ENCODE measurements at places on chromosomes 7 and 10.

GRCh38 chr7:37129035-37129425, 319.6 kb downstream of the ELMO1 start:
- DNase-seq: no peak

- no peak for DNase-seq
These were observed 126.4 kb downstream of the RNLS start for GRCh38 chr10:88456730-88457129.

- no peak for DNase-seq
These were observed 170.9 kb upstream of the RHEB start for GRCh38 chr7:151690606-151691005.

GRCh38 chr10:88404133-88404532, 179.0 kb downstream of the RNLS start:
- no peak for DNase-seq

DNA sequence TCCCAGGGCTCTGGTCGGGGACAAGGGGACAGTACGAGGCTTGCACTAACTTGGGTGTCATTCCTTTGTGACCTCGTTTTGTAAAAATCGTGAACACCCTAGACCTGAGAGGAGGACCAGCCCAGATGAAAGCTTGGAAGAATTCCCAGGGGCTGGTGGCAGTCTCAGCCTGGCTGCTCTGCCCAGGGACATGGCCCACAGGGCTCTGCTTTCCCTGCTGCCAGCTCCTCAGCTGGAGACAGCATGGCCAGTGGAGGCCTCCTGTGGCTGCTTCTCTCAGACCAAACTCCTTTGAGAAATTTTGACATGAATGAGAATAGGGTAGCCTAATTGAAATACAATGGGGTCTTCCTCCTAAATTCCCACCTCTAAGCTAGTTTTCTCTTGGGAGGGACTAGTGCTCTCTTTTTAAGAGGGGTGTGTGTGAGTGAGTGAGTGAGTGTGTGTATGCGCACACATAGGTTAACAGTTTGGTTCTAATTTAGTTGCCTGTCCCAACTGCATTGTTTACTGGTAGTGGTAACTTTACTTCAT, 140.3 kb upstream of the EFCAB10 start:
- DNase-seq: no peak

DNA sequence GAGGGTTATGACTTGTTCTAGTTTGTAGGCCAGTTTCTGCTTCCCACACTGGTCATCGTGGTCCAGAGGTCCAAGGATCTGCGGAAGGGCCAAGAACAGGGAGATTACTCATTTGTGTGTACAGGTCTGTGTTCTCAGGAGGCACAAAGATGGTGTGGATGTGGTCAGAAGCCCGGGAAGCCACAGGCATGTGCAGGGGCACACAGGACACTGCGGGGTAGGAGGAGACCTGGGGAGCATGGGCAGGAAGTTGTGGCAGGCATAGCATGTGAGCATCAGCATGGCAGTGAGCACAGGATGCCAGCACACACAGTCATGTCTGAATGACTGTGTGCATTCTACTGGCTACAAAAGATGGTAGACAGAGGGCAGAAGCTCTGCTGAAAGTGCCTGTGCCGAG, 445.8 kb downstream of the PLXNA4 start:
- DNase-seq: no peak

DNA sequence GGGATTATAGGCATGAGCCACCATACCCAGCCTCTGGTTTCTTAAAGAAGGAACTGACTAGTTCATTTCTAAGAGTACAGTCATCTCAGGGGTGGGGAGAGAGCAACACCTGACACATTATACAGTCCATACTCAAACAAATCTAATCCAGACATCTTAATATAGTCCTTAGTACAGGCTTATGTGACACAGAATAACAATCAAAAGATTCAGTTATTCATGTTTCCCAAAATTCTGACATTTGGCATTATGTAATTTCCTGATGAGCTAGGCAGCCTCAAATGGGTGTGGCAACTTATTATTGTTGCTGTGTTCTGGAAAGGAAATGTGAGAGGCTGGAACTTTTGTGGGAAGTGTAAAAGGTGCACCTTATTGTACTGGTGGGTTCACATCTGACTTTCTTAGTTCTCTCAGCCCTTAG, 116.3 kb downstream of the WDFY4 start:
- no peak for DNase-seq

DNA sequence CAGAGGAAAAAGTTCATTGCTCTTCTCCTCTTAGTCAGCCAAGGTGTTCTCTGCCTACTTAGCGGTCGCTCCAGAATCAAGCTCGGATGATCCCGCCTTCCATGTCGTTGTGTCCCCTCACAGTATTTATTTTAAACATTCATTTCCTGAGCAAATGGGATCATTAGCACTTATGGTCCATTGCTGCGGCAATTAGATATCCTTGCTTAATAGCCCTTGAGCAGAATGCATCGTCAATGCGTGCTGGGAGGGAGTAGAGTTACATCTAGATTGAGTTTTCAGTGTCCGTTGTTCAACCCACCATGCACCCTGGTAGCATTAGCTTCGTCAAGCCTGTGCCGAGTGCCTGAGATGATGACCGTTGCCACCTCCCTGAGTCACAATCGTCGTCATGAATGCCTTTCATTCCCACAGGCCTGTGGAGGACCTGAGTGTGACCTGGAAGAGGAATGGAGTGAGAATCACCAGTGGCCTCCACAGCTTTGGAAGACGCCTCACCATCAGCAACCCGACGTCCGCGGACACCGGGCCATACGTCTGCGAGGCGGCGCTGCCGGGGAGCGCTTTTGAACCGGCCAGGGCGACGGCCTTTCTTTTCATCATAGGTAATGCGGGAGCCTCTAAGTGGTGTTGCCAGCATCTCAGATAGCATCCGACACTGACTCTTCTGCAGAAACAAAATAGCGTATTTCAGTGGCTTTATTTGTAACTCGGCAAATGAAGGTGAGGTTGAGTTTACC, 650.4 kb downstream of the SDK1 start:
- DNase-seq: no peak

DNA sequence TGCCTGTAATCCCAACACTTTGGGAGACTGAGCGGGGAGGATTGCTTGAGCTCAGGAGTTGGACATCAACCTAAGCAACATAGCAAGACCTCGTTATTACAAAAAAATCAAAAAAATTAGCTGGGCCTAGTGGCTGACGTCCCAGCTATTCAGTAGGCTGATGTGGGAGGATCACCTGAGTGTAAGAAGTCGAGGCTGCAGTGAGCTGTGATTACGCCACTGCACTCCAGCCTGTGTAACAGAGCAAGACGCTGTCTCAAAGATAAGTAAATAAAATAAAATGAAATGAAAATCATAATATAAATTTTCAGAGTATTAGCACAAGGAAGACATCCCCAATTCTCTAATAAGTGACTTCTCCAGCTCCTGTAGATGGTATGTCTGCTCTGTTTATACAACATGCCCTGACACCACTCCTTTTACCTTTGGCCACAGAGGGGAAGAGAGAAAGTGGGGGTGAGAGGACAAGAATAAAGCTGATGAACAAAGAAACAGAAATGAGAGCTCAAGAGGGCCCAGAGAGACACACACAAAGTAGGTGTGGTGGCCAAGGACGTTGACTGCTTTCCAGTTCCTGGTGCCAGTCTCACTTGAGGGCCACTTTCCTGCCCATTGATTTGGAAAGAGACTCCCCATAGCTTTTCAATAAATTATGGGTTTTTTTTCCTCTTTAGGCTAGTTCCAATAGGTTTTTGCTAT, 62.9 kb downstream of the PTTG1IP2 start:
- no peak for DNase-seq

DNA sequence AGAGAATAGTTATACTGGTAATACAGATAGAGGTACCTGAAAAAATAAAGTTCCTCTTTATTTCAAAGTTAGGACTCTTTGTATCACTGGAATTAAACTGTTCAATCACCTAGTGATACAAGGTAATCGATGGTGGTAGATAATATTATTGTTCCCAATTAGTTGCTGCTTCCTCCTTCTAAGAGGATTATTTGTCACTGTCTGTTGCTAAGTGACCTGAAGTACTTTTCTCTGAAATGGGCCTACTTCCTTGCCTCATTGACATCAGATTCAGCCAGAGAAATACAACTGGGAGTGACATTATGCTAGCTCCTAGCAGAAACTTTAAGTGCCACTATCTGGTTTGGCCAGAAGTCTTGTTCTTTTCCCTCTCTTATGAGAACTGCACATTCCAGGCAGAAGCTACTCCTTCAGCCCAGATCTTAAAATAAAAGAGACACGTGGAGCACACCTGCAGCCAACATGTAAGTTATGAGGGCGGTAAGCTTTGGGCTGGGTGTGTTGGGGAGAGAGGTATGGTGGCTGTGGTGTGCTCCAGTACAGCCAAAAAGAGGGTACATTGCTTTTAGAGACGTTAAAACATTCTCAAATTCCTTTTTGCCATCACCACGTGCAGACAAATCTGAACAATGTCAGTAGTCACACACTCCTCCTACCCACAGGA, 54.8 kb downstream of the MINDY3 start:
- no peak for DNase-seq

DNA sequence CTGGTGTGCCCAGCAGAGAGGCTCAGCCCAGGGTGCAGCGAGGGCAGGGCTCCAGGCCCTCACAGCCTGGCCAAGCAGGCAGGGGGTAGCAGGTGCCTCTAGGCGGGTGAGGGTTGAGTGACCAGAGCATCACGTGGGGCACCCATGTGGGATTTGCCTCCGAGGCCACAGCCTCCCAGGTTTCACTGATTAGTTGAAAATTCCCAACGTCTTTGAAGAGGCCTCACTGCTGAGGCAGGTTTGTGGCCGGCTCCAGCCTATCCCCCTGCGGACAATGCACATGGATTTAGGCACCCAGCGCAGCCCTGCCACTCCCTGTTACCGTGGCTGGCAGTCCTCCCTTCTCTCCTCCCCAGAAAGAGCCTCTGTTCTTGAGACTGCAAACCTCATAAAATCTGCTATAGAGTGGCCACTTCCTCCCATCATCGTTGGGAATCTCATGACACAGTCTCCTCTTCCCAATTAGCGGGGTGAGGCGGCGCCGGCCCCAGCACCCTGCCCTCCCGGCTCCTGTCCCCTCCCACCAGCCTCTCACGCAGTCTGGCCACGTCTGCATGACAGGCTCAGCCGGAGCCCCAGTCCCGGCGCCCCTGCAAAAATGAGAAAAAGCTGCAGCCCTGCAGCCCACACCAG, 10.8 kb downstream of the MYL10 start:
- no peak for DNase-seq

DNA sequence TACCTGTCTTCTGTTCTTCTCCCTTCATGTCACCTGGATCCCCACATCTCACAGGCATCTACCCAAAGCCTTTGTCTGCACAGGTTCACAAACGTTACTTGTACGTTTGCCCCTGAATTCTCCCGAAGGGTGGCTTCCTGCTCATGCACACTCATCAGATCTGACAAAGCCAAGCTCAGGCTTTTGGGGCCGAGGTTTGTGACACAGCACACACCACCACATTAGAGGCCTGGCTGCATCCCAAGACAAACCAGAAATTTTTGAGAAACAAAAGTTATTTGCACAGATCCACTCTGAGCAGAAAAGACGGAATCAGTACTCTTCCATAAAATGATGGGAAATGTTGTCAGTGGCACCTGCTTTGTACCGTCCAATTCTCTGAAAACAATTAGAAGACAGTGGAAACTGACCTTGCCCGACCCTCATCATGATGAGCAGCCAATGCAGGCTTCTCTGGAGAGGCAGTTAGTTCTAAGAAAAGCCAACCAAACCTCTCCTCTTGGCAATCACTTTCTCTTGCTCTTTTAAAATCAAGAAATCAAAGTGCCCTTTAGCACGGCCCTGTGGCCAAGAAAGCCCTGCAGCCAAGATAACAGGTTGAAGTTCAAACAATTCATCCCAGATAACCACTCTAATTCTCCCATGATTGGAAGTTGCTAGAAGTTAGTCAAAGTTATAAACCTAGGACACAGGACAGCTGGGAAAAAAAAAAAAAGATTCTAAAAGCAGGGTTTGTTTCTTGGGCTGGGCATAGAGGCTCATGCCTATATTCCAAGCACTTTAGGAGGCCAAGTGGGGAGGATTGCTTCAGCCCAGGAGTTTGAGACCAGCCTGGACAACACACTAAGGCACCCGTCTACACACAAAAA, 13.6 kb upstream of the SVIL start:
- peak; percentile 22 for DNase-seq

GRCh38 chr7:73718905-73719805, at the start of gene STX1A:
Gene STX1A (minus strand): TSS chr7:73719669. CDS start chr7:73719631, 38 bp downstream.
- peak; percentile 65 for DNase-seq

DNA sequence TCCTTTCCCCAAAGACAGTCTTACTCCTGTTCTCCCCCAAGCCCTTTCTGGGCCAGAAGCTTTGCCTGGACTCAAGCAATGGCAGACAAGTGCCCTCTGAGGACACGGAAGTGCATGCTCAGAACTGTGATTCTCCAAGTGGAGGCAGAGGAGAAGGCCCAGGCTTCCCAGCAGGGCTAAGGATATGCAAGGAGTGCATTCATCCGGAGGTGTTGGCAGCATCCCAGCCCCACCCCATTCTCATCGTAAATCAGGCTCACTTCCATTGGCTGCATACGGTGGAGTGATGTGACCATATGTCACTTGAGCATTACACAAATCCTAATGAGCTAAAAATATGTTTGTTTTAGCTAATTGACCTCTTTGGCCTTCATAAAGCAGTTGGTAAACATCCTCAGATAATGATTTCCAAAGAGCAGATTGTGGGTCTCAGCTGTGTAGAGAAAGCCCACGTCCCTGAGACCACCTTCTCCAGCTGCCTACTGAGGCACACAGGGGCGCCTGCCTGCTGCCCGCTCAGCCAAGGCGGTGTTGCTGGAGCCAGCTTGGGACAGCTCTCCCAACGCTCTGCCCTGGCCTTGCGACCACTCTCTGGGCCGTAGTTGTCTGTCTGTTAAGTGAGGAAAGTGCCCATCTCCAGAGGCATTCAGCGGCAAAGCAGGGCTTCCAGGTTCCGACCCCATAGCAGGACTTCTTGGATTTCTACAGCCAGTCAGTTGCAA, 1.4 kb upstream of the RBP3 start:
- DNase-seq: no peak

- no peak for DNase-seq
These were observed 174.5 kb upstream of the HDAC9 start for GRCh38 chr7:18320971-18321567.

GRCh38 chr10:126198681-126199080, 189.6 kb downstream of the ADAM12 start:
- no peak for DNase-seq

DNA sequence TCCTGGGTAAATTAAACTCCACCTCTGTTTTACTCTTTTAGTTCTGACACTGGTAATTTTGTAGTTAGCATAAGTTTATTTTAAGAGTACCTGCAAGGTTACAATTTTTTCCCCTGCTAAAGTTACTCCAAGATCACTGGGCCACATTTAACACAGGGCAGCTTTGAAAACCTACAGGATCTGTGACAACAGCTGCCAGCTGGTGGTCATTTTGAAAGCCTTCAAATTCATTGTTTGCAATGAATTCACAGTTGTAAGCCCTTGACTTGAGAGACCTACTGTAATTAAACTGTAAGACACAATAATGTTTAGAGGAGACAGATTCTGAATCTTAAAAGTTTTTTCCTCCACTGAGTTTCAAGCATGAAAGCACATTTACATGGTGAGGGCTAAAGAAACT, 129.6 kb downstream of the CNOT4 start:
- DNase-seq: no peak

DNA sequence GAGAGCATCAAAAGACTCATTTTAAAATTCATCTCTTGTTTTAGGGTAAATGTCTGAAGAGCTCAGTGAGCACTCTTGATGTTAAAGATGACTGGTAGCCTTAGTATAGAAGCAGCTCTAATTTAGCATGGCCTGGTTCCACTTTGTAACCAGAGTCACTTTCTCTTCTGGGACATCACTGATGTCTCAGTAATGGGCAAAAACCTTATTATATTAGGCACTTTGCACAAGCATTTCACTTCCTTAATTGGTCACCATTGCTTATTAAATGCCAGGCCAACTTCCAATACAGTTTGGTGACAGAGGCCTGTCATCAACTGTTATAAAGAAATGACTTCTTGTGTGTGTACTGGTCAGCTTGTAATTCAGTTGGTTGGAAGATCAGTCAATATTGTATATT, 53.0 kb downstream of the STEAP1B start:
- no peak for DNase-seq
